ENCODE measurements at places on chromosomes 2 and 18.

DNA sequence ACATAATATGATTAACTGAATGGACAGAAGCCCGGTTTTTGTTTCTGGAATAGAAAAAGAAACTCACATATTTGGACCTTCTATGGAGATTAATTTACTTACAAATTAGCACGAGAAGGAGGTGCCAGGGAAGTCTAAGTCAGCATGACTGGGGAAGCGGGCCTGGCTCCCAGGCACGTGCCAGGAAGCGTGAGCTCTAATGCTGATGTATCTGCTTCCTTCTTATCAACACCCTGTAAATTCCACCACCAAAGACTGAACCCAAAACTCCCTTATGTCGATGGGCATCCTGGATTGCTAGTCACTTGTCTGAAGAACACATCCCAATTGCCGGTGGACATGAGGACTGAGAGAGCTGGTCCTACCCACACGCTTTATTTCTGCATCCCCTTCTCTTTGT, 134.5 kb downstream of the GALNT14 start:
- no peak for DNase-seq

DNA sequence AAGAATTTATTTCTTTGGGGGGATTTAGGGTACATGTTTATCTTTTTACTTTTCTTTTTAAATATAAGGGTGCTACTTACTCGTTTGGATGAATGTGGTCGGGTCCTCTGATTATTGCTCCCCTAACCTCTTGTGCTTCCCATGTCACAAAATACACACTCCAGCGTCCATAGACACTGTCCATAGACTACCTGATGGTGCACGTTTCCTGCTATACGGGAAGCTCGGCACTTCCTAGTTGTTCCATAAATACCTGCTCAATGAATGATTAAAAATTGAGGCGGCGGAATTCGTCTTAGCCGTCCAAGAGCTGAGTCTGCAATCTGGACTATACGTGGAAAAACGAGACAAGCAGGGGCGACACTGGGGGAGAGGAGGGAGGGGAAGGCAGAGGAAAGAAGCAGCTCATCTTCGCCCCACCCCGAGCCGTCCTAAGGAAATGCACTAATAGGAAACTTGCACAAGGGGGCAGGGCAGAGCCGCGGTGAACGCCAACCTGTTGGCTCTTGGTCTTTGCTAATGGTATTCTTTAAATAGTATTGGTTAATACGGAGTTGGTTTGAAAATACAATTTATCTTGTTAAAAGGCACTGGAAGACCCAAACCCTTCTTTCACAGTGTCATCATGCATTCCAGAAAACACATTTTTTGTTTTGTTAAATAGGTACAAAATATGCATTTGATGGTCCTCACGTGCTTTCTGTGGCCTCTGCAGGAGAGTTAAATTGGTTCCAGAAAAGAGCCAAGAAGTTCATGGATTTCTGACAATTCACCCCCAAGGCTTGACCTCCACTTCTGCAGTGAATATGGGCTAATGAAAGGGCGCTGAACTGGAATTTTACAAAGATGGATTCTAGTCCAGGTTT, 73.0 kb upstream of the KCTD1 start:
- peak; percentile 15 for DNase-seq

- DNase-seq = no peak
Measured at GRCh38 chr2:68787356-68787755, 52.7 kb downstream of the ARHGAP25 start.

GRCh38 chr18:39340418-39340817, 1774.8 kb upstream of the CELF4 start:
- DNase-seq = no peak

- peak; percentile 28 for DNase-seq
Measured at GRCh38 chr2:54559593-54560145, 103.5 kb downstream of the SPTBN1 start.

DNA sequence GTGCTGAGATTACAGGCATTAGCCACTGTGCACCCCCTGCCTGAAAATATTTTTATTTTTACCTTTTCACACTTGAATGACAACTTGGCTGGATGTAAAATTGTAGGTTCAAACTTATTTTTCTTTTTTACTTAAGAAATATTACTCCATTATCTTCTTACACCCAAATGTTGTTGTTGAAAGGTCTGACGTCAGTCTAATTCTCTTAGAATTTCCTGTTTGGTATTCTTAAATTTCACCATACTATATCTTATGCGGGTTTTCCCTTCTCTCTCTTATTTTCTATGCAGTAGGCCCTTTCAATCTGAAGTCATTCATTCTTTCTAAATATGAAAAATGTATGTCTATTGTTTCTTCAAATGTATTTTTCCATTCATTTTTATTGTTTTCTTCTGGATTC, 29.1 kb upstream of the RAB11FIP5 start:
- DNase-seq = no peak

- no peak for DNase-seq
Measured at GRCh38 chr2:222320436-222321395, 21.9 kb upstream of the PAX3 start.

GRCh38 chr2:20438334-20439192, 8.3 kb upstream of the RHOB start:
- peak; percentile 44 for DNase-seq

- DNase-seq = no peak
Measured at GRCh38 chr2:127740665-127741288, 39.5 kb downstream of the SFT2D3 start.

GRCh38 chr2:9897331-9897737, 54.1 kb downstream of the TAF1B start:
- DNase-seq = no peak

GRCh38 chr2:35591886-35592285, 763.7 kb upstream of the CRIM1 start:
- DNase-seq = no peak

GRCh38 chr18:56921896-56922480, 224.9 kb upstream of the BOD1L2 start:
- DNase-seq = no peak

DNA sequence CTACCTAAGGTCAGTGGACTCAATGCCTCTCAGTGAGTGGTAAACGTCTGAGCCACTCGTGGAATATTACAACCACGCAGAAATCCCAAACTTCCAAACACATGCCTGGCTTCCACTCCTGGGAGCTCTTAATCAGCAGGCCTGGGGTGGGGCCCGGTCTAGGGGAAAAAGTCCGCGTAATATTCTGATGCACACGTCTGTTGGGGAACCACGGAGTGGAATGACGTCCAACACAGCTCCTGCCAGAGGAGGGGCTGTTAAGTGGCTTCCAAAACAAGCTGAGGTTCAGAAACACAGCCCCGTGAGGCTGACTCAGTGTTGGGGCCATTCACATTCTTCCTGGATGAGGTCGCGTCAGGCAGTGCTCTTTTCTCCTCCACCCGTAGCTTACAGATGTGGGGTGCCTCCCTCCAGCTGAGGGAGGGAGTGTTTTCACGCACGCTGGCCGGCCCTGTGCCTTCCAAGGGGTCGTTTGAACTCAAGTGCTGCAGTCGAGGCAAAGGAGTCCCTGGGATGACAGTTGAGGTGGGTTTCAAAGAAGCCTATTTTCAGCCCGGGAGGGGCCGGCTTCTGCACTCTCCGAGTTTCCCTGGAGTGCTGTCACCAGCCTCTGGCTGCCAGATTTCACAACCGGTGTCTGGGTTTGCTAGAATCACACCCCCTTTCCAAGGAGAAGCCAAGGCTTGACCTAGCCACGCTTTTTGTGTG, 73.1 kb downstream of the ACKR3 start:
- DNase-seq = no peak

GRCh38 chr2:135096665-135097446, 44.8 kb downstream of the RAB3GAP1 start:
- no peak for DNase-seq

DNA sequence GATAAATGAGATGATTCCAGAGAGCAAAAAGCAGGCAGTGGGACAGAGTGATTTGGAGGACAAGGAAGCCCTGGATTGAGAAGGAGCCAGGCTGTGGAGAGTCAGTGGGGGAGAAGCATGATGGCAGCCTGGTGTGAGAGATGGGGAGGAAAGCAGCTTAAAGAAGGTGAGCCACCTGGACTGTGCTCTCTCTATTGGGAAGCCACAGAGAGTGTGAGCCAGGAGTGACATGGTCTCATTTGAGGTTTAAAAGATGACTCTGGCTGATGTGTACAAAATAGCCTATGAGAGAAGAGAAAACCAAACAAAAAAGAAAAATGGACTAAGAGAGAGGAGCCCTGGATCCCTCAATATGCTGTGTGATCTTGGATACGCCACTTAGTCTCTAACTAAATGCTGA, 12.9 kb upstream of the EPAS1 start:
- DNase-seq = no peak

DNA sequence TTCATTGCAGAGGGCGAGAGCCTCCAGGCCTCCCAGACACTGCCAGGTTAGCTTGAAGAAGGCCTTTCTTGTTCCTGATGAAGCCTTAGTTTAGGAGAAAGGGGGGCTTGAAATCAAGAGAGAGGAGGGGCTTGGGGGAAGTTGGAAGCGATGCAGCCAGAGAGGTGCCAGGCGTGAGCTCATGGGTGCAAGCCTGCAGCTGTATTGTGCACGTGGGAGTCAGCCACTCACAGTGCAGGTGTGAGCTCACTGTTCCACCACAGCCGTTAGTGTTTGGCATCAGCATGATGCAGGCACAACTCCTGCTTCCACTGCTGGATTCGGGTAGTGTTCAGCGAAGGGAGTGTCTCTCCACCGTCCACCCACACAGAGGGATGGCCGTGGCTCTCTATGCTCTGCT, 68.4 kb upstream of the ALPP start:
- DNase-seq = peak; percentile 32

DNA sequence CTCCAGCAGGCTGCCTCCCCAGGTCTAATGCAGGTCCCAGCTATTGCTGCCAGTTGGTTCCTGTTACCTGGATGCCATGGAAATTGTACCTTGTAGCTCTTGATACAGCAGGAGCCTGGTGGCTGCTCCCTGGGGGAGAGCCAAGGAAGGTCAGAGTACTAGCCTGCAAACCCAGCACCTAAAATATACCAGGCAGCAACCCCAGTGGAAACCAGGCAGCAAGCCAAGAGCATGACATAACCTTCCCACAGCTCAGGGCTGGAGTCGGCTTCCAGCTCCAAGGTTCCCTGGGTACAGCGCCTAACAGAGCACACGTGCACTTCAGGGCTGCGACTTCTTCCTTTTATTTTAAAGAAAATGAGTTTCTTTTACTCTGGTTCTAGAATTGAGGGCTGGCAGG, 30.3 kb downstream of the TNP1 start:
- no peak for DNase-seq

DNA sequence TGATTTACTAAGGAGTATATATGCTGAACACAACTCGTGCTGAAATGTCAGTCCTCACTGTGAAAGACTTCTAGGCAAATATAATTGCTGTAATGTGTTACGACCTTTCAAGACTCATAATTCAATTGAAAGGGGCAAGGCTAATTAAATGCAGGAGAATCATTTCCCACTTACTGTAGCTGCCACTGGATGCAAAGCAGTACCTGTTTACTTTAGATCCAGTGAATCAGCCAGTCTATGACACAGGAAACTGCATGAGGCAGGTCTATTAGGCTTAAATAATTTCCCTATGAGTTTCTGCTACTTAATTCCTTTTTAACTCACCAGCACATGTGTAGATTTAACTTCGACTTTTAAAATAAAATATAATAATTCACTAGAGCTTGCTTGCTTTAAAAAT, 125.6 kb downstream of the CTNNA2 start:
- DNase-seq = no peak

- no peak for DNase-seq
Measured at GRCh38 chr2:11053546-11053945, 101.7 kb upstream of the SLC66A3 start.

DNA sequence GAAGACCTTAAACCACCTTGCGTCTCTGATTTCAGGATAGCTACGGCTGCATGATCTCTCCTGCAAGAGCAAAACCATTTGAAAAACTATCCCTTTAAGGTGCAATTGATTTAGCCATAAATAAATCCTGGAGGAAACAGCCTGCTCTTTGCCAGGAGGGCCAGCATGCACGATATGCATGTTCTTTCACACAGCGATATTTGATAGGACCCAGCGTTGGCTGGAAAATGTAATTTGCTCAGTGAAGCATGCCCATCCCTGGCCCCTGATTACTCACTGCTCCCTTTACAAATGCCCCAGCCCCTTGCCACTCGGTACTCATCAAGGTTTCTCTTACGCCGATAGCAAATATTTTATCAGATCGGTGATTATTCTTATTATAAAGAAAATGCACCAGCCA, 315.4 kb downstream of the CDH2 start:
- DNase-seq = no peak

- no peak for DNase-seq
Measured at GRCh38 chr18:23838801-23839366, 149.6 kb downstream of the LAMA3 start.

DNA sequence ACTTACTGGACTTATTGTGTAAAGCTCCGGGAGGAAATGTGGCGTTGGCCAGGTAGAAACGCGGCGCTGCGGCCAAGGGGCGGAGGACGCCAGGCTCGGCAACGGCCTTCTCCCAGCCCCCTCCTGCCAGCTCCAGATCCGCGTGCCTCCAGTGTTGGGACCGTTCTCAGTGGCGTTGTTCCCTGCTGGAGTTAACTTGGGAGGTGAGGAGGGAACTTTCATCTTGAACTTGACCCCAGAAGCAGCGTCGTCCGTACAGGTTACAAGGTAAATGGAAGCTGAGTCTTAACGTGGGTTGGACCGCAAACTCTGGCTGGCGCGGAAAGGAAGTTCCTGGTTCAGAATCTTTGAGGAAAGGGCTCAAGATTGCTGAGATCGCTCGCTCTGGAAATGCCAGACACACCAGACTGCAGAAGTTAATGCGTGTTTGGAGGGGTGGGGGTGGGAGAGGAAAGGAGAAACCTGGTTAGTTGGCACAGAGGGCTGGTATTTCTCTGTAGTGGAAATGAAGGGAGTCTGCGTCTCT, 1.3 kb downstream of the TANC1 start:
- no peak for DNase-seq

- no peak for DNase-seq
Measured at GRCh38 chr2:97267411-97268074, 154.6 kb downstream of the ANKRD36 start.

DNA sequence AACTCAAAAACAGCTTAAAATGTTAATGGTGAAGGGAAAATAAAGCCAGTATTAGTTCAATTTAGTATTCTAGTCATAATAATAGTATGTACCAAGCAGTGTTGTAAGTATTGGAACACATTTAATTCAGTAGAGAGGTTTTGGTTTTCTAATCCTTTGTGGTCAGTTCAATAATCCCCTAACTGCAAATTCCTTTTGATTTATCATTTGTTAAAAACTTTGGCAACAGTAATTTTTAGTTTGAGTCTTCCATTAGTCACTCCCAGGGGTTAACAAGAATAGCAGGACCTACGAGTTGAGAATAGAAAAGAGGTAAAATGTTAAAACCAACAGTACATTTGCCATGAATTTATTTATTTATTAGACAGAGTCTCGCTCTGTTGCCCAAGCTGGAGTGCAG, 10.7 kb downstream of the MRPL44 start:
- no peak for DNase-seq

- no peak for DNase-seq
Measured at GRCh38 chr2:53445383-53446070, 322.1 kb upstream of the CHAC2 start.

All from CD4-positive, alpha-beta T cell treated with Interleukin-1 beta for 1 hour (primary cell).